Ascending aorta (tissue), 2 donors: ENCODE measurements at places on chromosomes 11 and 22. TPM values are rescaled to one million over a fixed set of nuclear protein-coding genes. Genes with fewer than 3 reads are reported as not detected.

The KBTBD3 gene
- not detected for total RNA-seq

The SLC22A9 gene
- total RNA-seq: not detected

The PRAME gene
- not detected for total RNA-seq

The OR5B21 gene
- not detected for total RNA-seq

The SLC6A5 gene
- total RNA-seq: not detected

The MUC5AC gene
- total RNA-seq: 0.11 TPM

The FAT3 gene
- 2.8 TPM for total RNA-seq

The MUC5B gene
- under 0.01 TPM for total RNA-seq

The CD3D gene
- total RNA-seq: not detected

The GLYAT gene
- not detected for total RNA-seq

The CRYBA4 gene
- total RNA-seq: not detected

The OR4X2 gene
- not detected for total RNA-seq

The OR51V1 gene
- not detected for total RNA-seq

The MYBPC3 gene
- total RNA-seq: not detected

The VPREB3 gene
- total RNA-seq: not detected

The TUG1 gene
- 46.2 TPM for total RNA-seq

The ROBO4 gene
- 51.5 TPM for total RNA-seq

The GANAB gene
- total RNA-seq: 326 TPM

The TSGA10IP gene
- total RNA-seq: not detected

The POU2AF2 gene
- not detected for total RNA-seq

The OR5P2 gene
- not detected for total RNA-seq

The CRYAB gene
- 288 TPM for total RNA-seq

The OR51B4 gene
- total RNA-seq: not detected

The APOA1 gene
- total RNA-seq: 80.3 TPM

The BLID gene
- total RNA-seq: not detected

The RAB36 gene
- 1.8 TPM for total RNA-seq

The TREH gene
- not detected for total RNA-seq

The GAB4 gene
- not detected for total RNA-seq
